ENCODE measurements at places on chromosomes 2 and 18. TPM values are rescaled to one million over a fixed set of nuclear protein-coding genes. Genes with fewer than 3 reads are reported as not detected.

IRS1 gene
- 0.38 TPM for total RNA-seq

PCARE gene
- not detected for total RNA-seq

GGCX gene
- 43.5 TPM for total RNA-seq

LYG1 gene
- not detected for total RNA-seq

FBLN7 gene
- total RNA-seq = 4.6 TPM
